Stomach (tissue), 19 donors: ENCODE measurements at places on chromosomes 1 and 21. TPM values are rescaled to one million over a fixed set of nuclear protein-coding genes. Genes with fewer than 3 reads are reported as not detected.

DNA sequence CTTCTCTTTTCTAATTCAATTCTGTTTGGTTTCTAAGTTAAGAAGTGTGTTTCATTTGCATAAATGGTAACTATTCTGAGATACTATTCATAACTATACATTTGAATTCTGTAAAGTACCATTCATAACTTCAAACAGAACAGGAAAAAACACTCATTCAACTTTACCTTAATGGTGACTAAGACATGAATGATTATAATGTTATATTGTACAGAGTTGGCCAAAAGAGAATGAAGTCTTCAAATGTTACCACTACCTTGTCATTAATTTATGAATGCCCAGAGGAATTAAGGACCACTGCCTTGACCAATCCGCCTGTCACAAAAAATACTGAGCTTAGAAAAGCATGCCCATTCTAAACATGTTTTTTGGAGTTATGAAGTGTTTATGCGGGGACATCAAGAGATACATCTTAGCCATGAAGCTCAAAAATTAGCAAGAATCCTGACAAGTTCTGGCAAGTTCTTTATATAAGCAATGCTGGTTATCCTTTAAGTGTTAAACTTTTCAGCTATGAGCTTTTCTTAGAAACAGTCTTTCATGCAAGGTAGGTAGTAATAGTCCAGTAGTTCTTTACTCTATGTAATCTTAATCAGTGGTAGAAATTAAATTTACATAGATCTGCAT is 7.9 kb downstream of the WASF2 start:
- no peak for DNase-seq

GRCh38 chr1:4594286-4594991 is 60.0 kb upstream of the AJAP1 start:
- DNase-seq, result no peak

GRCh38 chr1:241551759-241552638 is 19.8 kb downstream of the KMO start:
- no peak for DNase-seq

DNA sequence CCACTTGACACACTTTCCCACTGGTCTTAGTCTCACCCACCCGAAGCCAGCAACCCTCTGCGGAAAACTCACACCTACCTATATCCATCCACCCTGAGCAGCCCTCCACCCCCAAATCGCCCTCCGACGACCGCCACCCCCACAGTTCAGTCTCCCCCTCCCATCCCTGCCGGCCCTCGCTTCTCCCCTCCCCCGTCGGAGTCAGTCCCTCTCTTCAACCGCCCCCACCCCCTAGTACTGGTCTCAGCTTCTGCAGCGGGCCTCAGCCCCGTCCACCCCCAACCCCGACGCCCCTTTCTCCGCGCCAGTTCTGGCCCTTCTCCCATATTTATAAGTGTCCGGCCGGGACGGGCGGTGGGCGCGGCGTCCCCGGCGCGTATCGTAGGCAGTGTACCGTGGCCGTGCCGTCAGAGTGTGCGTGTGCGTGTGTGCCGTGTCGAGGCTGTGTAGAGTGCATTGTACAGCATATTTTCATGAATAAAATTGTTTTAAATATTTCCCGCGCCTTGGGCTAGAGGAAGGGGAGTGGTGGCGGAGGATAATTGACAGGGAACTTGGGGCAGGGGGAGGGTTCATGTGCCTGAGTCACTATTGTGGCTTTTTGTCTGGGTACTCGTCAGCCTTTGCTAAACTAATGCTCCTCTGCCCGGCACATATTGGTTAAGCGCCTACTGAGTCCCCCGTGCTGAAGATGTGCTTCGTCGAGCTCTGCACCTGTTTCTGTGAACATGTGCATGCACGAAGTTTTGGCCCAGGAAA is 22.0 kb downstream of the FOXO6 start:
- peak; percentile 81 for DNase-seq

GRCh38 chr1:208557723-208558094 is 313.5 kb upstream of the PLXNA2 start:
- DNase-seq, result no peak

- DNase-seq, result no peak
Observed at GRCh38 chr1:58447886-58448285, 98.6 kb downstream of the OMA1 start.

DNA sequence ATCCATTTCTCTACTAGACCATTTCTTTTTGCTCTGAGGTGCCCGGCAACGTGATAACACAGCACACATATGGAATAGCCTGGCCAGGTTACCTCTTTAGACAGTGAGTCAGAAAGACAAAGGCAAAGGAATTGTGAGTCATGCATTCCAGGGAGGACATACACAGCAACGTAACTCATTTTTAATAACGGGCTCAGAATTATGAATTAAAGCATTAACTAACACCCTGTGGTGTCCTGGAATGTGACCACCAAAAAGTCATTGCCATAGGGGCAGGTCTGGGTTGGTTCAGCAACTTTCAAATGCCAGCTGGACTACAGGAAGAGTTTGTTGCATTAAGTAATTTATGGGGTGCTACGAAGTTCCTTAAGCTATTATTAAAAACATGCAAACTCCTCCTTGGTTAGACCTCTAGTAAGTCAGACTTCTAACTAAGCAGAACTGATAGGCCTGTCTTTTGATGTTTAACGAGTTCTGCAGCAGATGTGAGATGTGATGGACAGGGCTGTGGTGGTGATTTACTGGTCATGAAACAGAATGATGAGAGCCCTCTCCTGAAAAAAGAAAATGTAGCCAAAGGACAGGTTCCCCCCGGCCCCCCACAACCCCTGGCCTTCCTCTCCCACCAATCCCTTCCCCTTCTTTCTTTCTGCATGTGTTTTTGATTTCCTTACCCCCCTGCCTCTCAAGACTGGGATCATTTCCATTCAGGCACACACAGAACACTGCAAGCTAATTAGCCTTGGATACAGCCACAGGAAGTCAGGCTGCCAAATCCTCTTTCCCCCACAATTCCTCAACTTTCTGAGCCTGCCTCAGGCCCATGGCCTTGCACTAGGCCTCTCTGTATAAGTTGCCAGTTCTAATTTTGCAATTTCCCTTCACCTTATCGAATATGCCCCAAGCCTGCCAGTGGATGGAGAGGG is 88.9 kb upstream of the HAO2 start:
- no peak for DNase-seq

DNA sequence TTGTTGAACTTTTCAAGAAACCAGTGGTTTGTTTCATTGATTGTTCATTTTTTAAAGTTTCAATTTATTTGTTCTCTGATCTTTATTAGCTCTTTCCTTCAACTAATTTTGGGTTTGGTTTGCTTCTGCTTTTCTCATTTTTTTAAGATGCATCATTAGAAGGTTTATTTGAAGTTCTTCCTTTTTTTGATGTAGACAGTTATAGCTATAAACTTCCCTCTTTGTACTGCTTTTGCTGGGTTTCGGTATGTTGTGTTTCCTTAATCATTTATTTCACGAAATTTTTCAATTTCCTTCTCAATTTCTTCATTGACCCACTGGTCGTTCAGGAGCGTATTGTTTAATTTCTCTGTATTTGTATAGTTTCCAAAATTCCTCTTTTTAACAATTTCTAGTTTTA is 133.3 kb upstream of the GPR52 start:
- no peak for DNase-seq

GRCh38 chr1:96978444-96978843 is 256.9 kb downstream of the PTBP2 start:
- no peak for DNase-seq

Gene FH
- 10.4 TPM for total RNA-seq

Gene PUSL1
- 5.9 TPM for total RNA-seq

Gene CR1
- 1.8 TPM for total RNA-seq

Gene KRTAP12-2
- total RNA-seq, result not detected

Gene TNFAIP8L2
- total RNA-seq, result 2.0 TPM

Gene AADACL3
- total RNA-seq, result not detected
